ENCODE measurements at places on chromosomes 11 and 22. TPM values are rescaled to one million over a fixed set of nuclear protein-coding genes. Genes with fewer than 3 reads are reported as not detected.

The RBX1 gene
- total RNA-seq = 68.6 TPM

The TMEM151A gene
- total RNA-seq = not detected

The B4GALNT4 gene
- 1.1 TPM for total RNA-seq

The INTS4 gene
- 53.9 TPM for total RNA-seq

The SLC22A9 gene
- not detected for total RNA-seq

DNA sequence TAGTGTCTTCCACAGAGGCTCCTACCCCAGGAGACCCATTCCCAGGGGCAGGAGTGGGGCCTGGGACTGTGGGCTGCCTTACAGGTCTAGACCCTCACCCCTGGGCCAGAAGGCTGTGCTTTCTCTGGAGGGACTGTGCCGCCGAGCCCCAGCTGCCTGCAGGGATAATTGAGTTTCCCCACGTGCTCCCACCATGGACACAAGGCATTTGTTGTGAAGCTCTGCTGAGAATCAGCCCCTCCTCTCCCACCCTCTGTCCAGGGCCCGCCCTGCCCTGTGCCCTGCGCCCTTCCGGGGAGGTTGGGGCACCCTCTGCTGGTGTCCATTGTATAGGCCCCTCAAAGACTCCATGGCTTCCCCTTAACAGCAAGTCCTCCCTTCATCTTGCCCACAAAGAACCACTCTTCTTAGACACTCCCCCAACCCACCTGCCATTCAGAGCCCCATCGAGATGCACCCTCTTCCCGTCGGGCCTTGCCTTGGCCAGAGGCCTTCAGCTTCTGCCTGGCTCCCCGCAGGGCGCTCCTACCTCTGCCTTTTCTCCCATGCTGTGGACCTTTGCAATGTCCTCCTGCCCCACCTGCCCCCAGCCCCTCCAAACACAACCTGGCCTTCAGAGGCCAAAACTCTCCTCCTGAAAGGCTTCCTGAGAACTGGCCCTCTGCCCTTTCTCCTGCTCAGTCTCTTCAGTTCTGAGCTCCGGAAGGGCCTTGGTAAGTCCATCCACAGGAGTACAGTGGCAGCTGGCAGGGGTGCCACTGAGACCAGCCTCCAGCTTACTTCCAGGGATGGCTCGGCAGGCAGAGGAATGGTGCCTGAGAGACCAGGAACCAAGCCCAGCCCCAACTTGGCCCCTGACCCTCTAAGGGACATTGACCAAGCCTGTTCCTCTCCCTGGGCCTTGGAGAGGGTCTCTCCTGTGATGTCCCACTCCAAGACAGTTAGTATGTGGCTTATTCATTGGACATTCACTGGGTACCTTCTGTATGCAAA, 22.4 kb downstream of the DUSP8 start:
- DNase-seq = no peak

- DNase-seq = no peak
These were observed 45.4 kb upstream of the ATXN10 start for GRCh38 chr22:45626198-45626651.

DNA sequence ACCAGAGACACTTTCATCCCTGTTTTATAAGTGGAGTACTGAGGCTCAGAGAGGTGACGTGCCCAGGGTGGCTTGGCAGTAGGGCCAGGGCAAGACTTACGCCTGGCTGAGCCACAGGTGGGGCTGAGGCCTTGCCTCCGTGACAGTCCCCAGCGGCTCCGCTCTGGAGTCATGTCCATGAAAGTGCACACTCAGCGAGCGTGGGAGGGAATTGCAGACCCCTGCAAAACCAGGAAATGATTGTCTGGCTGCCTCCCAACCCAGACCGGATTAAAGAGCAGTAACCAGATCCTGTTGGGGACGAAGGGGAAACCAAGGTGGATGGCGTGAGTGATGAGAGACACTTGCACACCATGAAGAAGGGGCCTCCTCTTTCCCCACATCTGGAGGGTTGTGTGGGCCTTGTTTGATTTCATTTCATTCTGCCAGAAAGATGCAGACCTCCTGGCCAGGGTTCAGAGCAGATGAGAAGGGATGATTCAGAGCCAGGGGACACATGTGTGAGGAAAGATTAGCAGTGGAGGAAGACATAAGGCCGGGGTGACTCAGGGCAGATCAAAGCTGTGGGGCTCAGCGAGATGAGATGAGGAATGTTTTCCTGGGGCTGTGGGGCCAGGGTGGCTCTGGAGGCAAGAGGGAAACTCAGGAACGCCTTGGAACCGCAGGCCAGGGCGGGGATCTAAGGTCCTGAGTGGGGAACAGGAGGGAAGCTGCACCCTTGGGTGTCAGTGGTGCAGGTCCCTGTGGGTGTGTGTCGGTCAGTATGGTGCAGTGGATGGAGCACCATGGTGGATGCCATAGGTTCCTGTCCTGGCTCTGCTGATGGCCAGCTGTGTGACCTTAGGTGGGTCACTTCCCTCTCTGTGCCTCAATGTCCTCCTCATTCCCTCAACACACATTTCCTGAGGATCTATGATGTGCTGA, 29.9 kb upstream of the LRRC32 start:
- DNase-seq = no peak

GRCh38 chr11:128480066-128480465, 107.3 kb downstream of the ETS1 start:
- no peak for DNase-seq

DNA sequence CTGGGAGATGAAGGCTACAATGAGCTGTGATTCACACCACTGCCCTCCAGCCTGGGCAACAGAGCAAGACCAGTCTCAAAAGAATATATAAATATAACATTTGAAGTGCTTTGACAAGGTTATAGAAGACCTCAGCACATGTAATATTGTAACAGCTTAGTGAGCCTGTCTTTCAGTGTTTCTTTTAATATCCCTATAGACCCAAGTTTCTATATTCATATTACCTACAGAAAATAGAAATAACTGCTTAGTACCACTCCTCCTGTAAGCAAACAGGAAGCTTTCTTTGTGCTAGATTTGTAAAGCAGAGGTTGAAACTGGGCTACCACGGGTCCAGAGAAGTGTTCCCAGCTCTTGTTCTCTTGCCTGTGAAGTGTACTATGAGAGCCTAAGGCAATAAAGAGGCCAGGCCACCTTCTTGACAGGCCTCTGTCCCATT, 68.2 kb downstream of the PPP2R1B start:
- DNase-seq = no peak

- DNase-seq = no peak
These were observed 1.3 kb upstream of the ZFTA start for GRCh38 chr11:63769714-63770455.
